Activated T-helper 1 cell treated with anti-CD3 and anti-CD28 coated beads, Interleukin-2, amount 50 U/mL, for 16 hours (primary cell): ENCODE measurements at places on chromosomes 2 and 18.

DNA sequence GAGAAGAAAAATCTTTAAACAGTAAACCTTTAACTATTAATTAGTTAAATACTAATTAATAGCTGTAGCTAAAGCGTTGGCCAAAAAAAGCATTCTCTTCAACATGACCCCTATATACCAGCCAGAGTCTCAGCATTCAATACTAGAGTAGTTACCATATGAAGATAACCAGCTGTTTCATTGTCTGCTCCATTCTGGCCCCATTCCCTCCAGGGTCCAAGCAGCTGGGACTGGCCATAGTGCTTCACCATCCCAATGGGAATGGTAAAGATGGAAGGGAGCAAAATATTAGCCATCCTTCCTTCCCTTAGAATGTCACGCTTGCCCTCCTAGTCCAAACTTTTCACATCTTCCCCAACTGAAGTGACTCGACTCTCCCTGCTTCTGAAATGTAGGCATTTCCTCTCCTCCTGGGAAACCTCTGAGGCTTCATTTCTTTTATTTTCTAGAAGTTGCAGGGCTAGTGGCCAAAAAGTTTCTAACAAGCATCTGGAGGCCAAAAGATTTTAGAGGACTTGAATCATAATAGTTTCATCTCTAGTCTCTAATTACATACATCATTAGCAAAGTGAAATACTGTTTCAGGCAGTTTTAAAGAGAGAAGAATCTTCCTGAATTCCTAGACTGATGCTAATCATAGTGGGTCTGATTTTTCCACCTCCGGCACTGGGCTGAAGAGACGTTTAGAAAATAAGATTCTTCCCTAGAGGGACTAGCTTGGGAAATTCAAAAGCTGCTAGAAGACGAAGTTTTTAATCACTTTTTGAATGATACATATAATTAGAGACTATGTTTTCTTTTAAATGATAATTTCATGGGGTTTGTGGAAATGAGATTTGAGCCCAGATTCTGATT, 52.7 kb downstream of the CCDC68 start:
- no peak for DNase-seq

GRCh38 chr18:10946058-10946457, 203.3 kb downstream of the PIEZO2 start:
- no peak for DNase-seq

- DNase-seq: no peak
These were observed 38.6 kb downstream of the STK25 start for GRCh38 chr2:241469746-241470145.

DNA sequence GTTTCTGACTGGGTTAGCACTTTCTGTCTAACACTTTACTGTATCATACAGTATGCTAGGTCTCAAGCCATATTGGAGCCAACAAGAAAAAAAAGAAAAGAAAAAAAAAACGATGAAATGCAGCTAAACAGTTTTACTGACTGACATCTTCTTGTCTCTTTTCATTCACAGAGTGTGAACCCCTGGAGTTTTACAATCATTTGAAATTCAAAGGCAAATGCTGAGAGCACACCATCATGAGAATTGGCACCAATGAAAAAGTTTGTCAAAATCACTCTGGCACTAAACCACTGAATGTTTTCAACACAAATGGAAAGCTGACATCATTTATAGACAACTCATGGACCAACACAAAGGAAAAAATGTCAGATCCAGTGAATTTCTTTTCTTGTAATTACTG, 513.3 kb downstream of the LRRTM4 start:
- no peak for DNase-seq

GRCh38 chr2:164061129-164061746, 325.4 kb upstream of the FIGN start:
- DNase-seq: no peak

GRCh38 chr2:229669841-229670240, 44.5 kb downstream of the DNER start:
- DNase-seq: no peak

DNA sequence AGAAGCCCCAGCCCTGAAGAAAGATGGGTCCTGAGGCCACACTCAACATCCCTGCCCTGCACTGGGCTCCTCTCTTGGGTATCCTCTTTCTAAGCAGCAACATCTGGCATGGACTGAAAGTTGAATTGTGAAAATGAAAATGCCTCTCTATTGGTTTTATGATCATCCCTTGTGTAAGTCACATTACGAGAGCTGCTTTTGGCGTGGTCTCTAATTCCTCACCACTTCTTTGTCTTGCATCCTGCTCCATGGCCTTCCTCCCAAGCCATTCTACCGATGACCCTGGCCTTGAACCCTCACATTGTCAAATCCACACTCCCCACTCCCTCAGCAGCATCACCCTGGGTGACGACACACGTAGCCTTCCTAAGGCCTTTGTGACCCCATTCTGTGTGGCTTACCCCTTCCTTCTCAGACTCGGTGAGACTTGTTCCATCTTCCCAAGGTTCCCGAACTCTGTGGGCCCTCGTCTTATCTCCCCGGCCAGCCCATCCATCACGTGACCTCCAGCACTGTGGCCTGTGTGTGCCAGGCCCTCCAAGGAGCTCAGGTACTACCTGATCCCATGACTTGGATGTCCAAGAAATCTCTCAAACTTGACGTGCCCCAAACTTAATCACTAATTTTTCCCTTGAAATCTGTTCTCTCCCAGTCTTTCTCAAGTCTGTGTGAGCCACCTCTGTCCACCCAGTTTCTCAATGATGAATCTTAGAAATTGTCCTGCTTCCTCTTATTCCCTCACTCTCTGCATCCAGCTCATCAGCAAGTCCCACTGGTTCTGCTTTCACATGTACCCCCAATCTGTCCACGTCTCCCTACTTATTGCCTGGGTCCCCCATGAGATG, 194.7 kb upstream of the HS6ST1 start:
- no peak for DNase-seq

GRCh38 chr2:130328710-130329109, 14.0 kb upstream of the IMP4 start:
- DNase-seq: no peak

DNA sequence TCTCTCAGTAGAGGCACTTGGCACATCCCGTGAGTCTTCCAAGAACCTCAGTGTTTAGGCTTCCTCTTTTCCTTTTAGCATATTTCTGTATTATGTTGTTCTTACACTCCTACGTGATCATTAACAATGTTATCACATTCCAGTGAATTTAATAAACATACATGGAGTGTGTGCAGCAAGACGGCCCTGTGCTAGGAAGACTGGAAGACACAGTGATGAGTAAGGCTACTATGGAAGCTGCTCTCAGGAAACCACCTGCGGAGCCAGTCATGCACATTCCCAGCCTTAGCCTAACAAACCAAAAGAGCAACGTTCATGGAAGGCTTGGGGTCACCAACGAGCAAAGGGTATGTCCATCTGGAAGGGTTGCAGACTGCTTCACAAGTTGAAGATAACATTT, 103.4 kb downstream of the ETAA1 start:
- DNase-seq: no peak

- DNase-seq: no peak
These were observed 61.9 kb upstream of the IGFBP2 start for GRCh38 chr2:216571178-216571908.

GRCh38 chr2:54381293-54381692, 74.8 kb upstream of the SPTBN1 start:
- no peak for DNase-seq

GRCh38 chr18:45402485-45403056, 212.7 kb upstream of the SLC14A2 start:
- no peak for DNase-seq

DNA sequence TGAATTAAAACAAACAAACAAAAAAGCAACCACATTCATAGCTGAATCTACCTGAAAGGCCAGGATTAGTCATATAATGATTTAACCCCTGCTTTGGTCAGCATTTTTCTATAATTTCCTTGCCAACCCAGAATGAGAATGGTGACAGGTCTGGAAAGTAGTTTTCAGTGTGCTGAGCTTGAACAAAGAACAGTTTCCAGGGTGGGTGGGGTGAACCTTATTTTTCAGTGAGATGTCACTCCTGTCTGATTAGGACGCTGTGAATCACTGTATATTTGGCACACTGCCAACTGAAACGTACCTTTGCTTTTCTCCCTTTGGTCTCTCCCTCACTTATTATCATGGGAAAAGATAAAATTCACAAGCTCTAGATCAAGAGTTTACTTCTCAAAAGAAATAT, 35.0 kb upstream of the DSC1 start:
- no peak for DNase-seq
